ENCODE measurements at places on chromosomes 7 and 10.

- no peak for DNase-seq
Measured at GRCh38 chr7:34036972-34037792, 131.8 kb downstream of the BMPER start.

DNA sequence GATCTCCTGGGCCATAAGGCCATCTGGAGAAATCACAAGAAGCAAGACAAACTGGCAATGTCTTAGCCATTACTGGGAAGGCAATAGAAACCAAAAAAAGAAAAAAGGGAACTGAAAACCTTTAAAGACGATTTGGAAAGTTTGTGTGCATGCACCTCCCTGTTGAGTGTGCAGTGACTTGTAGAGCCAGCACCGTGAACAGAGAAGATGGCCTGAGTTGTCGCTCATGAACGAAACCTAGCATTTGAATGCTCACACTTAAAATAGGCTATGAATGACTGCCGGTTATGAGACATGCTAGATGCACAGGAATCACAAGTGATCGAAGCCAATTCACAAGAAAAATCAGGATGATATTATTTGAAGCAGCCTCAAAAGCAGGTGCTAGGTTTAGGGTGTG, 151.3 kb upstream of the ADO start:
- DNase-seq, result no peak

DNA sequence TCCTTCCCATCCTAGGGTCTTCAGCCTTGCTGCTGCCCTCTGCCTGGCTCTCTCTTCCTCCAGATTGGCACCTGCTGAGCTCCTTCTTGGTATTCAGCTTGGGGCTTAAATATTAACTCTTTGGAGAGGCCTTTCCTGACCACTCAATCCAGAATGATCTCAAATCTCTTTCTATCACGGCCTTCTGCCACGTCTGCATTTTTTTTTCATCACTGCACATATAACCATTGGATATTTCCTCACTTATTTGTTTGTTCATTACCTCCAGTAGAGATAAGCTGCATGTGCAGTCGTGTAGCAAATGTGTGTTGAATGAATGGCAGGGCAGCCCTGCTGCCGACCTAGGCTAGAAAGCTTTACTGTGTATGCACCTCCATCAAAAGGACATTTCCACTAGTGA, 51.6 kb upstream of the MPP7 start:
- no peak for DNase-seq

- DNase-seq, result peak; percentile 34
Measured at GRCh38 chr7:32680259-32681173, 185.2 kb downstream of the AVL9 start.

- DNase-seq, result no peak
Measured at GRCh38 chr7:100208911-100209408, 10.8 kb upstream of the PVRIG start.

GRCh38 chr10:13306103-13306502, 6.2 kb upstream of the PHYH start:
- no peak for DNase-seq

GRCh38 chr10:114441107-114441506, 36.8 kb upstream of the AFAP1L2 start:
- no peak for DNase-seq

Data from NCI-H510A treated with DMSO at 0.1 percent for 48 hours (cell line).